ENCODE measurements at places on chromosomes 4 and X. TPM values are rescaled to one million over a fixed set of nuclear protein-coding genes. Genes with fewer than 3 reads are reported as not detected.

Gene EPHA5
- 22.4 TPM for total RNA-seq

Gene KCND1
- not detected for total RNA-seq

Gene ZNF718
- total RNA-seq: 2.2 TPM

Gene ADGRL3
- not detected for total RNA-seq

Gene POU3F4
- not detected for total RNA-seq

Gene NEUROG2
- not detected for total RNA-seq

Gene PCDH18
- 22.1 TPM for total RNA-seq

Gene CT45A5
- total RNA-seq: not detected

Gene RASGEF1B
- 0.53 TPM for total RNA-seq

Gene TMPRSS11D
- total RNA-seq: not detected

Gene C4orf50
- not detected for total RNA-seq

Gene PAGE1
- total RNA-seq: not detected

Gene MGAT4D
- total RNA-seq: not detected

Gene TMPRSS11E
- not detected for total RNA-seq

Gene CDS1
- total RNA-seq: not detected

Gene OSTC
- 1,094 TPM for total RNA-seq

Gene TBX22
- not detected for total RNA-seq

Gene FABP2
- total RNA-seq: not detected

Gene DKK2
- total RNA-seq: not detected

Gene HTR2C
- total RNA-seq: not detected

Measured in MG63 (cell line).